Esophagus squamous epithelium (tissue), 5 donors: ENCODE measurements at places on chromosomes 5 and 9.

GRCh38 chr5:94872526-94872925, 254.1 kb downstream of the SLF1 start:
- DNase-seq: no peak

DNA sequence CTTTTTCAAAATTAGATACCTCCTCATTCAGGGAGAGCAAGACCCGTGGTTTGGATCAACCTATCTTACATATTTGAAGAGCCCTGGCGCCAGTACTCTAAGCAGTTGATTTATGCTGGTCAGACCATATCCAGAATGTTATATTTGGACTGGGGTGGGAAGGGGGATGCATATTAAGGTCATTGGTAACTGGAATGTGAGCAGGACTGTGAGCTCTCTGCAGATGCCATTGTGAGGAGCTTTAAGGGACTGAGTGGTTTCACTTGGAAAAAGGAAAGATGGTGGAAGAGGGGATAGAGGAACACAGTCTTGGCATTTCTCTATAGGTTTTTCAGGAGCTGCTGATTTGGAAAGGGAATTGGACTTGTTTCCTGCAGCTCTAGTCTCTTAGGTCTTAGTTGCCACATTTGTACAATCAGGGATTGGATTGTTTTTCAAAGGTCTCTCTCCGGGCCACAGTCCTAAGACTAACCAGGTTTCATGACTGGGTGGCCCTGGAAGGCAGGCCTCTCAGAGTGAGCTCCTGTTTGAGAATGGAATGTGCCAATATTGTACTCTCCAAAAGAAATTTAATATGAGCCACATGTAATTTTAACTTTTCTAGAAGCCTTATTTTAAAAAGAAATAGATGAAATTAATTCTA, 25.8 kb upstream of the F2R start:
- DNase-seq: no peak

GRCh38 chr5:12911156-12911555, 1006.9 kb upstream of the CTNND2 start:
- DNase-seq: no peak

DNA sequence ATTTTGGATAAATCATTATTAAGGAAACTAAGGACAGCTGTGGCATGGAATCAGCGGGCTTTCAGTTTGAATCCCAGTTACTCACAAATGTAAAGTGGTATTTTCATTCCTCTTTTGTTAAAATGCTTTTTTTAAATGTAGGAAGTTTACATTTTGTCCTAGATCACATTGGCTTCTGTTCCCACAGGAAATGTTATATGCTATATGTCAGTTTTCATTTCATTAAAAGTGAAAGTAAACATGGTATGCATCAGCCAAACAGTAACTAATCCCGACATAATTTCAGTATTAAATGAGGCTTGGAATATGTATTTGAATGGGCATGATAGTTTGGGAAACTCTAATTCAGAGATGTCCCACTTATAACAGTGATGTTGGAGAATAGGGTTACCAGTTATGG, 18.6 kb upstream of the SMIM15 start:
- DNase-seq: no peak

DNA sequence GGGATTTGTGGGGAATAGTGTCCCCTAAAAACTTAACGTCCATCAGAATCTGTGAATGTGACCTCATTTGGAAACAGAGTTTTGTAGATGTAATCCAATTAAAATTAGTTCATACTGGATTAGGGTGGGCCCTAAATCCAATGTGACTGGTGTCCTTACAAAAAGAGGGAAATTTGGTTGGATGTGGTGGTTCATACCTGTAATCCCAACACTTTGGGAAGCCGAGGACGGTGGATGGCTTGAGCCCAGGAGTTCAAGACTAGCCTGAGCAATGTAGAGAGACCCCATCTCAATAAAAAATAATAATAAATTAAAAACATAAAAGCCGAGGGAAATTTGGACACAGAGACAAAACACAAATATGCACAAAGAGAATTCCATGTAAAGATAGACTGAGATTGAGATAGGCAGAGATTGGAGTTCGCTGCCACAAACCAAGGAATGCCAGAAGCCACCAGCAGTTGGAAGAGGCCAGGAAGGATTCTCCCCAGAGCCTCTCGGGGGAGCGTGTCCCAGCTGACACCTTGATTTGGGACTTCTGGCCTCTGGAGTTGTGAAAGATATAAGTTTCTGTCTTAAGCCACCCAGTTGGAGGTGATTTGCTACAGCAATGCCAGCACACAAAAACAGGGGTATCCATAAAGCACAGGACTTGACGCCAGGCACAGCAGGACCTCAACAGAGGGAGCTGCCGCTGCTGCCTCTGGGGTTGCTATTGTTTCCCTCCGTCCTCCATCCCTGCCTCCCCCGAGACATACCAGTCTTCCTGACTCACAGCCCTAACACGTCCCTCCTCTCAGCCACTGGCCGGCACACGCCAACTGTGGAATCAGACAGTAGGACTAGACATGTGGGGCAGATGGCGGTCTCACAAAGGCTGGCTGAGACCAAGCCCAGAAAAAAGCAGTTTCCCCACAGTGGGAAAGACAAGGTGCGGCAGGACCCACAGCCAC, 73.8 kb upstream of the IL17B start:
- DNase-seq: no peak

GRCh38 chr9:131288217-131288616, 1.3 kb upstream of the PLPP7 start:
- no peak for DNase-seq

GRCh38 chr5:177325868-177326381, 14.2 kb upstream of the MXD3 start:
- DNase-seq: no peak

DNA sequence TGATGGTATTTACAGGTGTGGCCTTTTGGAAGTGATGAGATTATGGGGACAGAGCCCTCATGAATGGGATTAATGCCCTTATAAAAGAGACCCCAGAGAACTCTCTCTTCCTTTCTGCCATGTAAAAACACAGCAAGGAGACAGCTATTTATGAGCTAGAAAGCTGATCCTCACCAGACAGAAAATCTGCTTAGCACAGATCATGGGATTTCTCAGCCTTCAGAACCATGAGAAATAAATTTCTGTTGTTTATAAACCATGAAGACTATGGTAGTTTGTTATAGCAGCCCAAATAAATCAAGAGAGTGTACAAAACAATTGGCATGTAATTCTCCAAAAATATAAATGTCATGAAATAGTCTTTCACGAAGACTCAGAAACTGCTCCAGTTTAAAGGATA, 211.0 kb downstream of the PDE4D start:
- no peak for DNase-seq

DNA sequence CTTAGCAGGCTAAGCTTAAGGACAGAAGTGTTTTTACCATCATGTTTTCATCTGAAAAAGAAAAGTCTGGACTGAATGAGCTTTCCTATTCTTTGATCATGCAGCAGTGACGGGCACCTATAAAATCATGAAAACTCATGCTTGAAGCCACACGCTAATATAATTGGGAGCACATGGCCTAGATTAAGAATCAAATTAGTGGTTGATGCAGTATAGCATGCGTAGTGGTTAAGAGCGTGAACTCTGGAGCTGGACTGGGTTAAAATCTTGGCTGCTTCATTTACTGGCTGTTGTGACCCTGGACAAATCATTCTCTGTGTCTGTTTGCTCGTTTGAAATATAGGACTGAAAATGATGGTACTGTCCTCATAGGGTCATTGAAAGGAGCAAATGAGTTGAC, 49.9 kb upstream of the IL13 start:
- no peak for DNase-seq

DNA sequence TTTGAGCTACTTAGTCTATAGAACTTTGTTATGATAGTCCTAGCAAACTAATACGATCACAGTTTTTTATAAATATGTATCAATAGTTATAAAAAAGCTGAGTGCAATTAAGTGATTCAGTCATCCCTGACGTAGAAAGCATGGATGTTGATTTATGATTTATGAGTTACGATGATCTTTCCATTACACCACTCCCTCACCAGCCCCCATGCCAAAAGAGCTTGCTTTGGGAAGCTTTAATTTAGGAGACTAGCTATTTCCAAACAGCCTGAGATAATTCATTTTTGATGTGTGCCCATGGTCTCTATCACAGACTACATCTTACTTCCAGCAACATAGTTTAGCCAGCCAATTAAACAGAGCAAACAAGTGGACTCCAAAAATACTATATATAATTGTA, 256.8 kb downstream of the GABRG2 start:
- no peak for DNase-seq

GRCh38 chr5:72988769-72989168, 32.9 kb downstream of the FCHO2 start:
- no peak for DNase-seq
